ENCODE measurements at places on chromosomes 2 and 18.

DNA sequence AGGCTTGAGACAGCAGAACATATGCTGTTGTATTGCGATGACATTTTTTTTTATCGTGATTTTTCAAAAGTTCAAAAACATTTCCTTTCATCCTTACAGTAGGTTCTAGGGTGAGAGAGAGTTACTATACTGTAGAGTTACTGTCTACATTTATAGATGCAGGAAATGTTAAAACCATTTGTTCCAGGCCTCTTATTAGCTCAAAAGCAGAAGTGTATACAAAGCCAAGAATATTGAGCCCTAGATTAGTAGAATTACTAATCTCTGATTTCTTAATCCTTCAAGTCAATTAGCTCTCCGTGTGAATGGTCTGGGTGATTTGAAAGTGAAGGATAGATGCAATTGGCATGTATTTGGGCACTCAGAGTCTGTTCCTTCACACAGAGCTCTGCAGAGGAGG, 73.1 kb downstream of the MAPRE2 start:
- no peak for DNase-seq

- DNase-seq, result no peak
These were observed 198.2 kb upstream of the SPRED2 start for GRCh38 chr2:65630643-65631042.

DNA sequence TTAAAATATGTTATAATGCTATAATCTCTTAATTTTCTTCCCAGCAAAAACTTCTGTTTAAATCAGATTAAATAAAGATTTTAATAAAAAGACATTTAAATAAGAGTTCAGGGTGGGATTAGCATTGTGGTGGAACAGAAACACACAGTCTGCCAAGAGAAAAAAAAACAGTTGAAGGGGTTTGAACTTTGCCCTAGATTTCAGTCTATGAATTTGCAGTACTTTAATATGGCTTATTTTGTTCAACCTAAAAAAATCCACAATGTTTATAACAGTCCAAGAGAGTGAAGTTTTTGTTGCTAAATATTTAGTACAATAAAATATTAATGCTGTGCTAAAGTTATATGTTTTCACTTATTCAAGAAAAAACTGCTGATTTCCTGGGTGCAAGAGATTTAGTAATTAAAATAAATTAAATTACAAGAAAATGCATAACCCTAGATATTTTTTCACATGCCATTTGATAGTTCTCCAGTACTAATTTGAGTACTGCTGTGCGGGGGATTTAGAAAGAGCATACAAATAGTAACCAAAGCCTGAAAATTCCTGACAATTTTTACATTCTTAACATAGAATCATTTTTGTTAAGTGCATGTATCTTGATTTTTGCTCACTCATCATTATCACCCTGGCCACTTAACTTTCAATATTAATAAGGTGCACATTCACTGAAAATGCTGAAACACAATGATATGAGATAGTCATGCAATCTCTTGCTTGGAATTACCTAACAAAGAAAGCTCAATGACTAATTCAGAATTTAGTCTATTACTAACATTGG, 52.6 kb downstream of the SLC40A1 start:
- no peak for DNase-seq

GRCh38 chr18:58609536-58609993, 19.3 kb downstream of the ALPK2 start:
- no peak for DNase-seq

- no peak for DNase-seq
These were observed 69.9 kb upstream of the MMADHC start for GRCh38 chr2:149657401-149658040.

DNA sequence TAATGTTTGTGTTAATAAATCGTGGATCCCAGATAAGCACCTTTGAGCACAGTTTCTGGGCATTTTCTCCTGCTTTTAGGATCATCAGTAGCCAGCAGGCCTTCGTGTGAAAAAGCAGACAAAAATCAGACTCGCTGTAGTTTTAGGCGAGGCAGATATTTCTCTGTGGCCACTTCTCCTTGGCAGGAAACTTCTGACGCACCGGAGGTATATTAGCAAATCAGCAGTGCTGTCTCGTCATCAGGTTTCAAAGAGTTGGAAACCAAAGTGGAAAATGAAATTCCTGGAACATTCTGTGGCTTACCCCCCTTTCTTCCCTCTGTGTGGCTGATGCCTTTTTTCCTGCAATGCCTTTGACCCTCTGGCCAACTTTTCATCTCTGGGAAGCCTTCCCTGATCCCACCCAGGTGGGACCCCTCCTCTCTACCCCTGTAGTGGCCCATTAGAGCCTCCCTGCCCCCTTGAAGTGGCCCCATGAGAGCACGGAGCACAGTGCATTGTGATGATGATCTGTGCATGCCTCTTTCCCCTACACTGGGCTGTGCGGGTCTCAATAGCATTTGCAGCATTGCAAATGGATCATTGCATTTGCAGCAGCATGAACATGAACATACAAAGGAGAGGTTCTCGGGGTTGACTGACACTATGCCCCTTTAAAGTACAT, 93.3 kb downstream of the RNF144A start:
- DNase-seq, result no peak

GRCh38 chr2:72173640-72174321, 26.1 kb upstream of the CYP26B1 start:
- no peak for DNase-seq

GRCh38 chr18:12009581-12010140, 28.4 kb downstream of the IMPA2 start:
- no peak for DNase-seq

- DNase-seq, result no peak
These were observed 2.7 kb downstream of the MAP4K3 start for GRCh38 chr2:39434233-39434897.

DNA sequence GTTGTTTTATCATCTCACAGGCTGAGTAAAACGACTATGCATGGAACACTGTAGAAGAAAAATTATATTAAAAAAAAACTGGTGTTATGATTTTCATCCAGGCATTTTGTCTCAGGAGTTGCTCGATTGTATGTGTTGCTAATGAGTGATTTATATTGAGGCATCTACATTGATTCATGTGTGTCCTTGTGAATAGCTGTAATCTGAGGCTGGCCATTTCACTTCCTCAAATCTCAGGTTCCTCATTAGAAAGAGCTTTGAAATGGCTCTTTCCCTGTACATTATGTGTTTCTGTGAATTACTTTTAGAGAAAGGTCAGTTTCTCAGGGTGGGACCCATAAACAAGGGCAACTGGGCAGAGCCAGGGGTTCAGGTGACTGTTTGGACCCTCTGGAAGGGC, 2.3 kb downstream of the IL18R1 start:
- no peak for DNase-seq

- no peak for DNase-seq
These were observed 96.3 kb downstream of the UBE2E3 start for GRCh38 chr2:181076658-181077057.

DNA sequence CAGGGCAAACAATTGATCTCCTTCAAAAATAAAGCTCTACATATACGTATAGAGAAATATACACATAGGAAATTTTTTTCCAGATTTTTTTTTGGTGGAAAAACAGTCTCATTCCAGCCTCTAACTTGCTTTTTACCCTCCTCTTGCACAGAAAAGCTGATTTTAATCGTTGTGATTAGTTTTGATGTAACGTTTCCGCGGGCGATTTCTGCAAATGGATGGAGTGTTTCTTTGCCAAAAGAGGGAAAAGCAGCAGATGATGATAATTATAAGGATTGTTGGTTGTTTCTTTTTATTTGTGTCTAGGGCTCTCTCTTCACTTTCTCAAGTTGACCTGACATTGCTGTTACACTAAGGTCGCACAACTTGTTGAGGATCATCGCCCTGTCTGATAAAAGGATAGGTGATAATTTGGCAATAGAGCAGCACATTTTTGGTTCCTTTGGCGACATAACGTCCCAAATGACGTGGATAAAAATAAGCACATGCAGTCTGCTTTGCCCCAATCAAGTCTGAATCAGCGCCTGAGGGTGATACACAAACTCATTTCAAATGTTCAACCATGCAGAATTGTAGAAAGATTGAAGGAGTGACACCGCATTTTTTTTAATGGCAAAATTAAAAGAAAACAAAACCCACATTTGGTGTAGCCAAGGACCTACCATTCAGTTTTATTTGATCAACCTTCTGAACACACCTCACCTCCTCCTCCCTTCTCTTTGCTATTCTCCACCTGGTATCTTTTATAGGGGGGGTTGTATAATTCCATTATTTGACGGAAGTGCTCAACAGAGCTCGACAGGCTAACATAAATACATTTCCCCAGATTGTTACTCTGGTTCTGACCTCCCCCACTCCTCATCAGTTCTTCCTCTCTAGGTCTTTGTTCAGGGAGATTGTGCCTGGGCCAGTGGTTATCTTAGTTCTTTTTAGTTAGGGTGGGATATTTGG, 109.6 kb upstream of the KCTD1 start:
- DNase-seq, result no peak

- DNase-seq, result peak; percentile 12
These were observed 29.7 kb downstream of the NOL10 start for GRCh38 chr2:10659898-10660568.

DNA sequence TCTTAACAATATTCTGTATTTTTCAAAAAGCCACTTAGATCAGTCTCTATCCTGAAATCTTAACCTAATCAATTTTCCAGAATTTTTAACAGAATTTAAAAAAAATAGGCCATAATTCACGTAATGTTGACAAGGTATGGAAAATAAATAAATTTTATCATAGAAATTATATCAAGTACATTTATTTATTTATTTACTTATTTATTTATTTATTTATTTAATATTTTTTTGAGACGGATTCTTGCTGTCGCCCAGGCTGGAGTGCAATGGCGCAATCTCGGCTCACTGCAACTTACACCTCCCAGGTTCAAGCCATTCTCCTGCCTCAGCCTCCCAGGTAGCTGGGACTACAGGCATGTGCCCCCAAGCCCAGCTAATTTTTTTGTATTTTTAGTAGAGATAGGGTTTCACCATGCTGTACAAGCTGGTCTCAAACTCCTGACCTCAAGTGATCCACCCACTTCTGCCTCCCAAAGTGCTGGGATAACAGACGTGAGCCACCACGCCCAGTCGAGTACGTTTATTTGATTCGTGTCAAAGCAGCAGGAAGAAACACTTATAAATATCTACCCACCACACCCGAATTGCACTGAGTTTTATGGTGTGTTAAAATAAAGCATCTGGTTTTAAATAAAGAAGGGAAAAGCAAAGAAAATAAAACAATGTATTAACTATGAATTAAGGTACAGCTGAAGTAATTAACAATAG, 60.1 kb downstream of the DSC3 start:
- no peak for DNase-seq

DNA sequence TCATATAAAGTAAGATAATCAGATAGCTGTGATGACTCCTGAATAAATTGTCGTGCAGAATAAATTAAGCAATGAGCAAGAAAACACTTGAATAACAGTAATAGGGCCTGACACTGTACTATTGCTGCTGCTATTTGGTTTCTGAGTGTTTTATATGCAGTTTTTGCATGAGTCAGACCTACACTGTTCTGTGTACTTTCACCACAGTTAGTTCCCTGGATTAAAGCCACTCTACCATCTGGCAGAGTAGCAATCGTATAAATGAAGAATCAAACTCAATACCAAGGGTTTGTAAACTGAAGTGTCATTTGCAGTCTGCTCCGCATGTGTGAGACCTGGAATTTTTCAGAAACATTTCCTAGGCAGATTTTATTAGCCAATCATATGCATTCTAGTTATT, 398.6 kb upstream of the CDH7 start:
- DNase-seq, result no peak

GRCh38 chr18:48347756-48348326, 61.3 kb downstream of the ZBTB7C start:
- DNase-seq, result no peak

GRCh38 chr2:216344206-216344949, 27.9 kb downstream of the MARCHF4 start:
- DNase-seq, result no peak

DNA sequence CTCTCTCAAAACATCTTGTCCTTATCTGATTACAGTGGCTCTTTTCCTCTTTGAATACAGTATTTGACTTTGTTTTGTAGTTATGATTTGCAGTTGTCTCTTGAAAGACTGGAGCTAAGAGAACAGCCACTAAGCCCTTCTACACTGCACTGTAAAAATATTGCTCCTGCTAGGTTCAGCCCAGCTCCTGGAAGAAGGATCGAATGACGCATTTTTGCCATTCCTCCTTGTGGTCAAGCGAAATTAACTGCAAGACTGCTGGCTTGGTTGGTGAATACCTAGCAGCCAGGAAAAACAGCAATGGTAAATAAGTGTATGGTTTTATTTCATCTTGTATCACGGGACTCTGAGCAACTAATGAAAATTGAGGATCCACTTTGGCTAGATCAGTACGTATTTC, 407.8 kb upstream of the CDH2 start:
- no peak for DNase-seq

- DNase-seq, result no peak
These were observed 367.4 kb upstream of the MYT1L start for GRCh38 chr2:2698182-2699120.

DNA sequence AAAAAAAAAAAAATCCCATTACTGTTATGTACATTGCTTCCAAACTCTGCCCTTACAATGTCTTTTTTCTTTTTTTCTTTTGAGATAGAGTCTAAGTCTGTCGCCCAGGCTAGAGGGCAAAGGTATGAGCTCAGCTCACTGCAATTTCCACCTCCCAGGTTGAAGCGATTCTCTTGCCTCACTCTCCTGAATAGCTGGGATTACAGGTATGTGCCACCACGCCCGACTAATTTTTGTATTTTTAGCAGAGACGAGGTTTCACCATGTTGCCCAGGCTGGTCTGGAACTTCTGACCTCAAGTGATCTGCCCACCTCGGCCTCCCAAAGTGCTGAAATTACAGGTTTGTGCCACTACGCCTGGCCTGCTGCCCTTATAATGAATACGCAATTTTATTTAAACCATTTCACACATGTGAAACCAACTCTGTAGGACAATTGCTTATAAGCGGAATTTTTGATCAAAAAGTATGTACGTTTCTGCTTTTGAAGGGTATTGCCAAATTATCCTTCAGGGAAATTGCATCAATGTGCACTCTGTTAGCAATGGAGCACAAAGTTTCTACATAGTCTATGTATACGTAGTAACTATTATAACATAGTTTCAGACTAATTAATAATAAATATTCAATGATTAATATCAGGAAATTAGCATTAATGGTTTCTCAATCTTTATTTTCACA, 55.7 kb upstream of the ACTR3 start:
- no peak for DNase-seq

DNA sequence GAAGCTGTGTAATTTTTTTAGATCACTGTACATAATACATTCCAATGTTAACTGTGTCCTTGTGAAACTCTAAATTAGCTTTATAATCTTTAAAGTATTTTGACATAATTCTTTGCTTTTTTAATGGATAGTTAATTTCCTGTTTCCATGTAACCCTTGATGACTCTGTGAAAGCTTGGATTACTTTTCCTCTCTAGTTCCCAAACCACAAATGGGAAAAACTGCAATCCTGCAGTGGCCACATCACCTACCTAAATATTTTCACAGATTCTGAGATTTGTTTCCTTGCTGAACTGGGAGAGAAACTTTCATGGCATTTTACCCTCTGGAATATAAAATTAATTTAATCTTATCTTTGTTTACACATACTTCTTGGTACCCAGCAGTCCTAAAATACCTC, 161.6 kb upstream of the CCDC68 start:
- no peak for DNase-seq

- DNase-seq, result no peak
These were observed 199.1 kb downstream of the FBXO15 start for GRCh38 chr18:73948497-73948896.

All from activated CD4-positive, CD25-positive, alpha-beta regulatory T cell treated with anti-CD3 and anti-CD28 coated beads, Interleukin-2, amount 50 U/mL, for 16 hours (primary cell).